Activated CD4-positive, alpha-beta T cell treated with anti-CD3 and anti-CD28 coated beads for 24 hours (primary cell): ENCODE measurements at places on chromosomes 2 and 18.

DNA sequence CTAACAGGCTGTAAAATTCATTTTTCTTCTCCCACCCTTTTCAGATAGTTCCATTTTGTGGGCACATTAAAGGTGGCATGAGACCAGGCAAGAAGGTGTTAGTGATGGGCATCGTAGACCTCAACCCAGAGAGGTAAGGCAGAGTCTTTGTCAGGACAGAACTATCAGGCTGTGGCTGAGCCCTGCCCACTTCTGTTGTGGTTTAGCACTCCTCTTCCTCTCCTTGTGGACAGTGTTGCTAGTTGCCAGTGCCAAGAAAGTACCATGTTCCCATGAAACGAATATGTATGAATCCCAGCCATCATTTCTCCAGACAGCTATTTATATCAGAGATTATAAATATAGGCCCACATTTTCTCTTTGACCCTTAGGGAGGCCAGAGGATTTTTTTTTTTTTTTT lies 1.6 kb downstream of the LGALSL start:
- DNase-seq, result no peak

DNA sequence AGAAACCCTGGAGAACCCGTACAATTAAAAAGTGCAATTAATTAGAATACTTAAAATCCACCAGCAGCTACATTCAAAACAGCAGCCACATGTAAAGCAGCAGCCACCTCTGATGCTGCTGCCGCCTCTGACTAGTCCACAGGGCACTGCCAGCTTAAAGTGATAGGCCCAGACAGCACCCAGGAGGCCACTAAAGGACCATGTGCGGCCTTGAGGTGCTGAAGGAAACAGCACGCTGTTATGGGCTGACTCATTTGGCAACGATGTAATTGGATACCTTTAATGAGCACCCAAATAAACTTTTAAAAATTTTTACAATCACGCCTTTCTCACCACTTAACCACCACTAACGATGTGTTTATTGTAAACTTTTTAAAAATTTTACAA lies 209.3 kb upstream of the NCKAP5 start:
- DNase-seq, result no peak

DNA sequence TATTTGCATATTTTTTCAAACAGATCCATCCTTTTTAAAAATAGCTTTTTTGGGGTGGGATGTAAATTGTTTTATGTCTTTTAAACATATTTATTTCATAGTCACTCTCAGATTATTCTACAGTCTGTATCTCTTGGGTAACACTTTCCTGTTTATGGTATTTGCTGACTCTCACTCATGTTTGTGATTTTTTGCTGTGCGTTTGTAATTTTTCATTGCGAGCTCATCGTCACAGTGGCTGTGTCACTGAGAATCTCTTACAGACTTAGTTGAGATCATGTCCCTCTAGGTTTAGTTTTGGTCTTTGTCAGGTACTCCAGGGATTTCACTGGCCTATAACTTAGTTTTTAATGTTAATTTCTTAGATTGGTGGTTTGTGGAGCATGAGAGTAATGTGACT lies 73.5 kb upstream of the HS6ST1 start:
- no peak for DNase-seq

- no peak for DNase-seq
Observed at GRCh38 chr2:149442346-149442745, 112.0 kb downstream of the LYPD6 start.

- no peak for DNase-seq
Observed at GRCh38 chr18:61917818-61918217, 25.0 kb upstream of the RNF152 start.

- no peak for DNase-seq
Observed at GRCh38 chr2:26216587-26216986, 27.8 kb downstream of the HADHA start.

- DNase-seq, result no peak
Observed at GRCh38 chr18:63376538-63376937, 9.5 kb upstream of the KDSR start.

- no peak for DNase-seq
Observed at GRCh38 chr2:170248574-170249393, 70.8 kb downstream of the MYO3B start.

DNA sequence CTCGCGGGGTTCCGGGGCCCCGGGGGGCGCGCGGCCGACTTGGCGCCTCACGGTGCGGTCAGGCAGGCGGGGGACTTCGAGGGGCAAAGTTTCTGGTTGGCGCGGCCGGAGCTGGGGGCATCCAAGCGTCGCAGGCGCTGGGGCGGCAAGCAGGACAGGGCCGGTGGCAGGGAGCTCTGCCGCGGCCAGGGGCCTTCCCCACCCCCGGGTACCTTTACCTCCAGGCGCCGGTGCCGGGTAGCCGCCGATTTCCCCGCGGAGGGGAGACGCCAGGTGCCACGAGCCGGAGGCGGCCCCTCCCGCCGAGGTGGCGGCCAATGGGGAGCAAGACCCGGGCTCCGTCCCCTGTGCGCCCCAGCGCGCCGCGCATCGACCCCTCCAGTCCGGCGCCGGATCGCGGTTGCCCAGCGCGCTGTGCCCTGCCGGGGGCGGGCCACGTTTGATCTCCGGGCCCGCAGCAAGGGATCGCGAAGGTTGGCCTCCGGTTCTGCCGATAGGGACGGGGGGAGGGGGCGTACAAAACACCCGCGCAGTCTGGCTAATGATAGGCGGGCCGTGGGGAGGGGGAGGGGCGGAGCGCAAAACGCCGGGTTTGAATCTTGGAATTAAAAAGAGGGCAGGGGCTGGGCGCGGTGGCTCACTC lies at the start of gene ST8SIA5:
Gene ST8SIA5, minus strand, starts transcription at position 495 of the 643 bp plus-strand sequence. CDS start 545 bp downstream, outside the sequence.
- no peak for DNase-seq

- no peak for DNase-seq
Observed at GRCh38 chr18:33761363-33761762, 183.3 kb downstream of the ASXL3 start.

DNA sequence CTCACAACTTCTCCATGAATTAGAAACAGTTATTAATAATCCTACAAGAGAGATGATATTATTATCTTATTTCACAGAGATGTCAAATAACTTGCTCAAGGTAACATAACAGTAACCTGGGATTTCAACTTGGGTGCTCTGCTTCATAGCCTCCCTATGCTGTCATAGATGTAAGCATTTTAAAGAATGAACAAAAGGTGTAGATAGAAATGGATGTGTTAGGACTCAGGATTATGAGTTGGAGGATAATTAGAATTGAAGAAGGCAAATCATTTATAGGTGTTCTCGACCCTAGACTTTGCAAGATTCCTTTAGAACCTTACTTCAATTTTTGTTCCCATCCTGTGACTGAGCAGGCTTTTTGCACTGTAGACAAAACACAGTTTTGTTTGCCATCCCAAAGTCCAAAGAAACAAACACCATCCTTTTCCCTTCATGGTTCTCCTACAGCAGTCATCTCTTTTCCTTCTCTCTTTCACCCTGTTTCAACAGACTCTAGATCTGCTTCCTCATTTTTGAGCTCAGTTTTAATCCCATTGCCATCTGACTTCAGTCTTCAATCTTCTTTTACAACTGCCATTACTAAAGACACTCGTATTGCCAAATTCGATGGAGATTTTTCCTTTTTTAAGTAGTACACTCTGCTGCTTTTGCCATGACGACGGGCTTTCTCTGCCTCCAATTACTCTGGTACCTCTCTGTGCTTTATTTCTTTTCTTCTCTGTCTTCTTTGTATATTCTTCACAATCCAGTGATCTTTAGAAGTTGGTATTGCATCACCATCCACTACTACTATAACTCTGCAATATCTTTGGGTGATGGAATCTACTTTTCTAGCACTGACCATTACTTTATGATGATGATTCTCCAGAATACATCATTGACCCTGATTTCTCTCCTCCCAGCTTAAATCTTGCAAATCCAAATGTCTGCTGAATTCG lies 4.5 kb downstream of the HNMT start:
- DNase-seq, result no peak

DNA sequence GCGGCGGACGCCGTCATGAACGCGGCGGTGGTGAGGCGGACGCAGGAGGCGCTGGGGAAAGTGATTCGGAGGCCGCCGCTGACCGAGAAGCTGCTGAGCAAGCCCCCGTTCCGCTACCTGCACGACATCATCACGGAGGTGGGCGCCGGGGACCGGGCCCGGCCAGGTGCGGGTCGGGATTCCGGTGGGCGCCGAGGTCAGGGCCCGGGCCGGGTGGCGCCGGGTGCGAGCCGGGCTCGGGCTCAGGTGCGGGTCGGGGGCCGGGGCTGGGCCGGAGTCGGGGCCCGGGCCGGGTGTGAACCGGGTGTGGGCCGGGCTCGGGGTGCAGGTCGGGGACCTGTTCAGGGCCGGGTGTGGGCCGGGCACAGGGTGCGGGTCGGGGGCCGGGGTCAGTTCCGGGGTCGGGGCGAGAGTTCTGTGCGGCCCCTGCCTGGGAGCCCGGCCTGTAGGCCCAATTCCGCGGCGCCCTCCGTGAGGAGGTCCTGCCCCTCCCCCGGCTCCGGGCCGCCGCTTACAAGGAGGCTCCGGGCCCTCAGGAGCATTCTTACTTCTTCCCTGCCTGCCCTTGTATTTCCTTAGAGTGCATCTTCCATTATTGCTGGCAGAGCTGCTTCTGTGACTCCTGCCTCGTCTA lies 447 bp downstream of the TRAF3IP1 start:
- peak; percentile 3 for DNase-seq

DNA sequence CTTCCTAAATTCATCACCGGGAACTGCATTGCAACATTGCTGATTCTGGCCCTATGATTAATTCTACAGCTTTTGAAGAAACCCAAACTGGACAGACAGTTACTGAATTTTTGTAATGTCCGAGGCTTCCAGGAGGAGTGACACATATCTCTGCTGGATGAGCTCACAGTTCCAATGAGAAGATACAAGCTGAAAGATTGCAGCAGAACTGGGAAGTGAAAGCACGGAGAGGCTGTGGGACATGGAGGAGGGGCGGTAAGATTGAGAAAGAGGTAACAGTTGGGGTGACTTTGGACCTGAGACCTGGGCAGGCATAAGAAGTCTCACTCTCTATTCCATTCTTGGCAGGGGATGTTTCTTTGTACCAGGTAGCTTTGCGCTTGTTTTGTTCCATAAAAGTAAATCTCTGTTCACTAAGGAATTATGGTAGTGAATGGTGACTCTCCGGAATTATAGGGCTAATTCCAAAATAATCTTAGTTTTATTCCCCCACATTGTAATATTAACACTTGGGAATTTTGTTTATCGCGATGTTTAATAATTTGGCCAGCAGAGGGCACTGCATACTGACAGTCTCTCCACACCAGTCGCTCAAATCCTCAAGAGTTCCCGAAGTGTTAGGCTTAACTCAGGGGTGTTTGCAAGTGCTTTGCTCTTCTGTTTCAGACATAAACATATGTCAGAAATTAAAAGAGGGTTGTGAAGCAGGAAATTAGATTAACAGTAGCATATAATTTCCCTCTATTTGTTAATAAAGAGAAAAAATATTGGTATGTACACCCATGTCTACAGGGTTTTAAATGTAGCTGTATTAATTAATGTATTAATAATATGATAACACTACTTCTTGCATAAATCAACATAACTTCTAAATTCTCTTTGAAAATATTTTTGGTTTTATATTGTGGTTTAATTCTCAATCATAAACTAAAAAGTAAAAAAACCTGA lies 201.4 kb downstream of the SOCS6 start:
- DNase-seq, result peak; percentile 10

- no peak for DNase-seq
Observed at GRCh38 chr2:176072951-176073904, 10.5 kb downstream of the EVX2 start.

DNA sequence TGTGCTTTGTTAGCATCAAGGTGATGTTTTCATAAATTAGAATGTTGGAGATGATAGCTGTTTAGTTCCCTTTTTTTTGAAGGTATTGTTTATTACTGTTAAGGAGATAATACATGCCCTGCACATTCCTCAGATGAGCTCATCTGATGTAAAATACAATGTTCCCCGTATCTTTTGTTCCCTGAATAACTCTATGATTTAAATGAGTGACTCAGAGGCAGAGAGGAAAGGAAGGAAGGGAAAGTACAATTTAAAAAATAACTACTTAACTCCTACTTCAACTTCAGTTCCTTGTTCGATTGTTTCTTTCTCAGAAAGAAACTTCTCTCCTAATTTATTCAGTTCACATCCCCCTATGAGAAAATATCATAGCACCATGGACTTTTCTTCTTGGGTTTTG lies 208.7 kb downstream of the KCNE4 start:
- no peak for DNase-seq

GRCh38 chr2:168424112-168424951 lies 31.7 kb upstream of the CERS6 start:
- DNase-seq, result no peak

DNA sequence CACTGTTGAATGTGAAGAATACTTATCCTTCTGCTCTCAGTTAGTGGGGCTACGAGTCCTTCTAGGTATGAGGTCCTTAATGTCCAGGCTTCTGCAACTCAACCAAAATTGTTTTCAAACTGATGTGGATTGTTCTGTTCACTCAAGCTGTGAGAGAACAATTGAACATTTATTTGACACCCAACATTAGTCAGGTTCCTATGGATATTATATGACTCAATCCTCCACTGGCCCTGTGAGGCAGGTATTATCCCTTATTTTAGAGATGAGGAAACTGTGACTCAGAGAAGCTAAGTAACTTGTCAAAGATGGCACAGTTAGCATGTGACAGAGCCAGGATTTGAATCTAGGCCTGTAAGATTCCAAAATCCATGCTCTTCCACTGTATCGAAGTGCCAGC lies 1.2 kb upstream of the LYG2 start:
- no peak for DNase-seq

GRCh38 chr2:49286045-49286444 lies 131.7 kb upstream of the FSHR start:
- no peak for DNase-seq

GRCh38 chr2:71223767-71224333 lies 3.1 kb downstream of the PAIP2B start:
- DNase-seq, result no peak

GRCh38 chr2:159262904-159263303 lies 23.6 kb downstream of the WDSUB1 start:
- no peak for DNase-seq

- DNase-seq, result no peak
Observed at GRCh38 chr2:206361407-206362045, 81.8 kb upstream of the ADAM23 start.

DNA sequence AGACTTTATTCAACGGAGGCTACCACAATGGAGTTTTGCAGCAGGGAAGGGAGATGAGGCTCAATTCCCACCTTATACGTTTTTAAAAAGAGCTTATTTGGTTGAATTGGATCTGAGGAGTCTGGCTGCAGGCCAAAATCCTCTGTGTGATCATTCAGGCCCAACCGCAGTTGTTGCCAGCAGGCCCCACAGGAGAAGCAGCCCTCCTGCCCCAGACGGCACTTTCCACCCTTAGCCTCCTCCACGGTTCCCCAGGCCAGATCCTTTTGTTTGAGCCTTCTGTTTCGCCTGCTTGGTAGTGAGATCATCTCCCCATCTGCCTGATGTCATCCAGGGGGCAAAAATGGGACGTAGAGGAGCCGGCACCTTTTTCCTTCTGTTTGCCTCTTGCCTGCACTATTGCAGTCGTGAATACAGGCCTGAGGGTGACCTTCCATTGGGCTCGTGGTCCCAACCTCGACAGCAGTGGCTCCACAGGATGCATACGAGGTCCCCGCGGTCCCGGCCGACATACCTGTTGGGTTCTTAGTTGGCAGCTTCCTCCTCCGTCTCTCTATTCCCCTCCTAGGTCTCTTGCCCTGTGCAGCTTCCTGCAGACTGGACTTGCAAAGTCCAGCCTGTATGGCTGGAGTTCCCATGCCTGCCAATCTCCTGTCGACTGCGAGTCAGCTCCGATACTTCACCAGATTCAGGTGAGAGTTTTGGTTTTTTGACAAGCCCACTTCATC lies 9.3 kb upstream of the GPR35 start:
- DNase-seq, result no peak
